Activated CD4-positive, alpha-beta T cell treated with anti-CD3 and anti-CD28 coated beads, Interleukin-2, amount 50 U/mL, for 16 hours (primary cell): ENCODE measurements at places on chromosomes 2 and 18.

GRCh38 chr2:133721118-133721517 is 152.9 kb upstream of the NCKAP5 start:
- DNase-seq, result no peak

- DNase-seq, result no peak
Observed at GRCh38 chr18:79733135-79733701, 53.6 kb downstream of the CTDP1 start.

DNA sequence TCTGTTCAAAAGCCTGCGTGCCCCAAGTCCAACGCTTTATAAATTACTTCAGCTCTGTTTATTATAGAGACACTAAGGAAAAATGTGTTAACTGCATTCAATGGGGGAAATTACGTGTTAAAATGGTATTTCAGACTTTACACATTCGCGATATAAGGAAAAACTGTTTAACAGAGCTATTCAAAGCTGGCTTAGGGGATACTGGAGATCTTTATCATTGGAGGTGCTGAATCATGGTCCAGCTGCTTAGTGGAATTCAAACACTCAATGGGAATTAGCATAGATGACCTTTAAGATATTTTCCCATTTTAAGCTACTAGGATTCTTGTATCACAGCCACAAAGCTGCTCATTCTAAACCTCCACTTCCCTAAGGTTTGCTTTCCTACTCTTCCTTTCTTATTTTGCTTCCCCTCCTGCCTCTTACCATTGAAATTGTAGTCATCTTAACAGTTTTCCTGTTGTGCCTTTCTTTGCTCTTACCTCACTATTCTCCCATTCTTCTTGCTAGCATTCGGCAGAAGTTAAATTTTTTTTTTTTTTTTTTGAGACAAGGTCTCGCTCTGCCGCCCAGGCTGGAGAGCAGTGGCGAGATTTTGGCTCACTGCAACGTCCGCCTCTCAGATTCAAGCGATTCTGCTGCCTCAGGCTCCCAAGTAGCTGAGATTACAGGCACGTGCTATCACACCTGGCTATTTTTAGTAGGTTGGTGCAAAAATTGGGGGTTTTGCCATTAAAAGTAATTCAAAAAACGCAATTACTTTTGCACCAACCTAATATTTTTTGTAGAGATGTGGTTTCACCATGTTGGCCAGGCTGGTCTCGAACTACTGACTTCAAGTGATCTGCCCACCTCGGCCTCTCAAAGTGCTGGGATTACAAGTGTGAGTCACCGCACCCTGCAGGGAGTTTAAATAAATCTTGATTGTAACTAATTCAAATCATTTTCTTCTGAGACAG is 6.5 kb downstream of the SULT6B1 start:
- no peak for DNase-seq

DNA sequence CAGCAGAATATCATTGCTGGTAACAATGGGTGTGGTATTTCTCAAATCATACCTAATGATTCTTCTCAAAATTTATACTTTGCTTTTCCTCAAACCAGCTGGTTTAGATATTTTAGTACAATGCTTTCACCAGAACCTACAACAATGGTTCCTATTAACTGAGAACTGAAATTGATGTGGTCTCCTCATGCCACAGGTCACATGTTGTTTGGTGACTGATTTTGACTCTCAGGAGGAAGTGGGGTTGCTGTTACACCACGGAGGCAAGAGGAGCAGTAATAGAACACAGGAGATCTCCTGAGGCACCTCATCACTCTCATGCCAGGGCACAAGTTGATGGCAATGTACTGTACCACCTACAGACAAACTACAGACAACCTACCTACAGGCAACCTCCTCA is 3.0 kb upstream of the CEP68 start:
- DNase-seq, result peak; percentile 70

DNA sequence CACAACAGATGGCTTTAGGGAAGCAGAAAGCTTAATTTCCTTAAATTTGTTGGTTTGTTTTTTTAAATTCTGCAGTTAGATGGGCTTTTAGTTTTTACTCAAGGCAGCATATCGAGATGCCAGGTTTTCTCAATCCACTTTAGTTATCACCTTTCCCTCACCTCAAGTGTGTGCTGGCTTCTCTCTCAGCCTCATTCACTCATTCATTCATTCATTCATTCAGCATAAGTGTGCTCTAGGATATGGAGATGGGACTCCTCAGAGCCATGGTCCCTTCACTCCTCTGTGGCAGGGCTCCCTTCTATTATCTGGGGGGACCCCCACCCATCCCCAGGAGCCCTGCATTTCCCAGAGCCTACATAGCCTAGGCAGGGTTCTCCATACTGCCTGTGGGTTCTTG is 19.0 kb downstream of the VIL1 start:
- DNase-seq, result no peak

DNA sequence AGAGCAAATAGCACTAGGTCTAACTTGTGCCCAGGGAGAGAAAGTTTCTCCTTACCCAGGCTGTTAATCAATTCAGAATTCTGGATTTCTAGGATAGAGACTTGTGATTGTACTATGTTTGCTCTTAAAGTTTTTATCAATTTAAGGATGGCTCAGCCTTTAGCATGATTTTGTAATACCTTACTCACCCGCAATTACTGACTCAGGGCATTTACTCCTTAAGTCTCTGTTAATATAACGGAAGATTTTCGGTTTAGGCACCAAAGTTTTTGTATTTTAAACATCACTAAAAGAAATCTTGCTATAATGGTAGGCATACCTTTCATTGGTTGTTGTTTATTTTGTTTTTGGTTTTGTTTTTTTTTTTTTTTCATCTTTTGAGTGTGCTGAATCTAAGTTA is 358.2 kb downstream of the RBM43 start:
- DNase-seq, result no peak

DNA sequence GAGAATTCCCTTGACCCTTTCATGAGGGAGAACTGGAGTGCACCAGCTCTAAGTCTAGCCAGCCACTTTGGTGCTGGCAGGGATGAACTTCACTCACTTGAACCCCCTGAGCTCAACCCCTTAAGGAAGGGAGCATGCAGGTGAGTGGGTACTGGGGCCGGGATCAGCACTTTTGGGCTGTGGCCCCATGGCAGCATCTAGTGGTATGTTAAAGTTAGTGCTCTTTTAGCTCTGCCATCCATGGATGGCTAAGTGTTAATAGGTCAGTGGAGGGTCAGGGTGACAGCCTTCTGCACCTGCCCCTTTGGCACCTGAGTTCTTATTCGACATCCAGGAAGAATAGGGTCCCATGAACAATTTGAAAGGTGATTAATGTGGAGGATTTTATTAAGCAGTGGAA is 689.0 kb upstream of the FSHR start:
- DNase-seq, result no peak

- DNase-seq, result no peak
Observed at GRCh38 chr2:137437386-137437785, 526.9 kb upstream of the HNMT start.

GRCh38 chr2:239730897-239731296 is 294.2 kb downstream of the NDUFA10 start:
- no peak for DNase-seq

- peak; percentile 27 for DNase-seq
Observed at GRCh38 chr18:5066380-5066977, 130.6 kb downstream of the AKAIN1 start.

DNA sequence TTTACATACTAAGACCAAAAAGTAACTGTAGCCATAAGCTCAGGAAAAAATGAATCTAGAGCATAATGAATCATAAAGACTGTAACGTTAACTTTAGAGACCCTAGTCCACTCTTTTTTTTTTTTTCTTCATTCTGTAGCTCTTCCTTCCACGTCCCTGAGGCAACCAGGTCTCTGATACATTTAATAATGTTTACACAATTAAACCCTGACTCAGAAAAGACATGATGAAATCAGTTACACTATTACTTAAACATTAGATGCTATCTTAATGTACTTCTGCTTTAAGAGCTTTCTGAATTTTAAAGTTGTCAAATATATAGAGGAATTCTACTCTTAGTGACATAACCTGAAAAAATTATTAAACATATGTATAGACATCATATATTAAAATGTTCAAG is 1121.5 kb upstream of the DDX18 start:
- DNase-seq, result no peak

DNA sequence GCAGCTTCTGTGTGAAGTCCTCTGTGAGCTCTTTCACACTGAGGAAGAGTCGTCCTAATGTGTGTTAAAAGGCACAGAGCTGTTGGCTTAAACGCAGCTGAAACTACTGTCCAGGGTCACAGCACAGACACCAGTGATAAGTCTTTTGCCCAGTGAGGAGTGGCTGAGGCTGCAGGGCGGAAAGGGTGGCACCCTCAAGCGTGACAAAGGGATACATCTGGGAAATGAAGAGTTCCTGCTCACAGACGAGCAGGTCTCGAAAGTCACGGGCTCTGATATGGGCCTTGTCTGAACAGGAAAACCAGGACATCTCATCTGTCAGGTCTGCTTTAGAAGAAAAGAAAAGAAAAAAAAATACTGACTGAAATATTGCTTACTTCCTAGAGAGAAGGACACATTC is 36.5 kb downstream of the TGIF1 start:
- DNase-seq, result no peak

DNA sequence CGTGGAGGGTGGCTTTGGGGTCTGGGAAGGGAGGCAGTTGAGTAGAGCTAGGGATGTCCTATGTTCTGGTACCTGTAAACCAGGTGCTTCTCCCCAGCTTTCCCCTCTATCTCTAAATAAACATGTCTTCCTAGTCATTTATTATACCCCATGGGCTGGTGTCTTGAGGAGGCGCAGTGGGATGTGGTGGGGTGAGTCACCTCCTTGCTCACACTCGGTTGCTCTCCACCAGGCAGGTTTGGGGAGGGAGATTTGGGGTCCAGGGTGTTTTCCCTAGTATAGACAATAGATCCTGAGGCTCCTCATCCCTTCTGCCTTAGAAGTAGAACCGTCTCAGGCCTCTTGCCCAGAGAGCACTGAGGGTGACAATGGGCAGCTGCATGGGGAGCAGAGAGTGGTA is 5.1 kb downstream of the PSD4 start:
- peak; percentile 51 for DNase-seq

GRCh38 chr18:51955136-51955535 is 384.9 kb upstream of the DCC start:
- DNase-seq, result no peak

DNA sequence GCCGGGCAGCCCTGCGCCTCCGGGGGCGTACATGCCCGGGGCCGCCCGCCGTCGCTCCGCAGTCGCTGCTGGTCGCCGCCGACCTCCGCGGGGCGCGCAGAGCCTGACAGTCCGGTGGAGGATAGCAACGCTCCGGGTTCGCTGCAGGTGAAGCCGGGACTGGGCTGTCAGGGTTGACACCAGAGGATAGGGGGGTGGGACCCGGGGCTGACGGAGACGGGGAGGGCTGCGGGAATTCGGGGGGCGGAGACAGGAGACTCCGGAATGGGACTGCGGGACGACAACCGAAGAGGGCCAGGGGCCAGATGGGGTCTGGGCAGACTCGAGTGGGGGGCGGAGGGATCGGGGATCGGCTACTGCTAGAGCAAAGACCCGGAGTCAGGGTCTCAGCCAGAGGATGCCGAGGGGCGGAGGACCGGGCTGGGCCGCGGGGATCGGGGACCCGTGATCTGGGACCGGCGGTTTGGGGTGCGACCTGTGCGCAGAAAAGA is 403 bp downstream of the TMEM127 start:
- peak; percentile 14 for DNase-seq

DNA sequence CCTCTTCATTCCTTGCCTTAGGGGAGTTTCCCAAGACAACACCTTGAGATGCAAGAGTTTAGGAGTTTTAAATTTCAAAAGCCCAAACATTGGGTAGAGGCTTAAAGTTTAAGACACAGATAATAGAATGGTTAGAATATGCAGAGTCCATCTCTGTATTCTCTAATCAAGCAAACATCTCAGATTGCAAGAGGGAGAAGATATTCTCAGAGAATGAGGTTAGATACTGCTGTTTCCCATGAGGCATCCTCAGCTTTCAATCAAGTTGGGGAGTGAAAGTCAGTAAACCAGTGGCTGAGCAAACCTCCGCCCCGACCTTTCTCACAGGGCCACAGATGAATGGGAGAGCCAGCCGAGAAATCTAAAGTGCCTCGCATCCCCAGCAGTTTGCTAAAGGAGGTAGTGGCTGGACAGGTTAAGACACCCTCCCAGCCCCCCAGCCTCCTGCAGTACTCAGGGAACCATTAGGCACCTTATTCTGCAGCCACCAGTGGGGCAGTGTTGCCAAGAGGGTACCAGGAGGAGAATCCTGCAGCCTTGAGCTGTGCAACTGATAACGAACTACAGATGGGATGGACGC is 30.0 kb downstream of the FBXO36 start:
- no peak for DNase-seq

GRCh38 chr18:23935804-23936203 is 78.8 kb upstream of the TTC39C start:
- DNase-seq, result peak; percentile 16

DNA sequence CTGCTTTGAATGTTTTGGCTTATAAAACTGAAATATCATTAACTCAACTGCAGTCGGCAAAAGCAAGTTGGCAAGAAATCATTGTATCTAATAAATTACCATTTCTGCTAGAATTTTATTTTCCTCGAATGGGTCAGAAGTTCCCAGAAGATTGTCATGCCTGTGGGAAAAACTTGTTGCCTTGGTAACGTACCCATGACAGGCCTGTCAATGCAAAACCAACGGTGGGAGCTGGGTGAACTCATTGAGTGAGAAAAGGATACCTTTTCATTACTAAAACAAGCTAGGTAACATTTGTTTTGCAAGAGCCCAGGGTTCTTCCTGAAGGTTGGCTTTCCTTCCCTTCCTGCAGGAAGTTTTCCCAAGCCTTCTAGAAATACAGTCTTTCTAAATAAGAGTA is 9.5 kb downstream of the PLB1 start:
- no peak for DNase-seq

GRCh38 chr2:216880509-216881184 is 20.8 kb upstream of the TNP1 start:
- DNase-seq, result peak; percentile 53

GRCh38 chr2:9554921-9555296 is 721 bp downstream of the ADAM17 start:
- DNase-seq, result peak; percentile 51

DNA sequence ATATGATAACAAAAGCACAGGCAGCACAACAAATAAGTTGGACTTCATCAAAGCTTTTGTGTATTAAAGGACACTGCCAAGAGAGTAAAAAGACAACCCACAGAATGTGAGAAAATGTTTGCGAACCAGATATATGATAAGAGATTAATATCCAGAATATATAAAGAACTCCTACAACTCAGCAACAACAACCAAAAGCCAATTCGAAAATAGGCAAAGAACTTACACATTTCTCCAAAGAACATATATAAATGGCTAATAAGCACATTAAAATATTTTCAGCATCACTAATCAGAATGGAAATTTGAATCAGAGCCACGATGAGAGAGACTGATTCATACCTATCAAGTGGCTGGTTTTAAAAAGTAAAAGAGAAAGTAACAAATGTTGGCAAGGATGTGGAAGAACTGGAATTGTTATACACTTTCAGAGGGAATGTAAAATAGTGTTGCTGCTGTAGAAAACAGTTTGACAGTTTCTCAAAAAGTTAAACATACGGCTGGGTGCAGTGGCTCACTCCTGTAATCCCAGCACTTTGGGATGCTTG is 25.2 kb downstream of the EPB41L5 start:
- no peak for DNase-seq

DNA sequence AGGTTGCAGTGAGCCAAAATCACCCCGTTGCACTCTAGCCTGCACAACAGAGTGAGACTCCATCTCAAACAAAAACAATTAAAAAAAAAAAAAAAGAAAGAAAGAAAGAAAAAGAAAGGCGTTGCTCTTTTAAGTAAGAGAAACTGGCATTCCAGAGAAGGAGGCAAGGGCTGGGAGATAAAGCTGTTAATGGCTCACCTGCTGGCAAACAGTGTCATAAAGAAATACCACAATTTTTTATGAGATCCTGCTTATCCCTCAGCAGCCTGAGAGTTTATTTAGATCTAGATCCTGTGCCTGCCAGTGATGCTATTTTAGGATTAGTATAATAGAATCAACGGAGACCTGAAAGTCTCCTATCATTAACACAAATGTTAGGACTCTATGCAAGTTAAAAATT is 16.3 kb downstream of the SLC19A3 start:
- no peak for DNase-seq
